ENCODE measurements at places on chromosomes 3 and 15.

GRCh38 chr15:77107068-77107467 lies 36.2 kb upstream of the TSPAN3 start:
- DNase-seq = no peak

GRCh38 chr3:134852132-134852531 lies 57.1 kb downstream of the EPHB1 start:
- DNase-seq = no peak

DNA sequence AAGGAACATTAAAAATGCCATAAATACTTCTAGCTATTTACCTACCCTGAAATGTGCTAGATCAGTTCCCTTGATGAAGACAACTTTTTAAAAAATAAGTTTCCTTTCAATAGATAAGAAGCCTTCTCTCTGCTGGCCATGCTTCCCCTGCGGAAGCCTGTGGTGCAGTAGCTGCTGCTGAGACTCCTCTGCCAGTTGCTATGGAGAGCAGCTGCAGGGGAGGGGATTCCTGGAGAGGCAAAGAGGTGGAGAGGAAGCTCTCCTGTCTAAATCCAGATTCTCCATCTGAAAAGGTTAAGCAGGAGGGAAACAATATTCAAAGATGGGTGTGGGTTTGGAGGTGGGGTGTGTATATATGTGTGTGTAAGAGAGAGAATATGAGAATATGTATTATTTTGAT lies 69.8 kb upstream of the BFSP2 start:
- peak; percentile 79 for DNase-seq

DNA sequence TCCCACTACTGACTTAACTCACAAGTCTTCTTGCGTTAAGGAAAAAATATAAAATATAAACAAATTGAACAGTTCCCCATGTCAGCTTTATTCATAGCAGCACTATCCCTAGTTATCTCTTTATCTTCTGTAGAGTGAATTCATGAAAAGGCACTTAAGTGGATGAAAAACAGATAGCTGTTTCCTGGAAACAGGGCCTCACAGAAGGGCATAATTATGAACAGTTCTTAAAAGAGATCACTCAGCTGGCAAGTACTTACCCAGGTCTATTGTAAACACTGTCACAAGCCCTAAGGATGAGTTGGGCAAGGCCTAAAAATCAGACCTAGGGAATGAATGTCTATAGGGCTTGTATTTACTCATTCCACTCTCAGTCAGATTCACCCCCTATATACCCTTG lies 10.7 kb downstream of the MB21D2 start:
- peak; percentile 85 for DNase-seq

GRCh38 chr3:105233010-105233409 lies 133.7 kb upstream of the ALCAM start:
- DNase-seq = no peak

DNA sequence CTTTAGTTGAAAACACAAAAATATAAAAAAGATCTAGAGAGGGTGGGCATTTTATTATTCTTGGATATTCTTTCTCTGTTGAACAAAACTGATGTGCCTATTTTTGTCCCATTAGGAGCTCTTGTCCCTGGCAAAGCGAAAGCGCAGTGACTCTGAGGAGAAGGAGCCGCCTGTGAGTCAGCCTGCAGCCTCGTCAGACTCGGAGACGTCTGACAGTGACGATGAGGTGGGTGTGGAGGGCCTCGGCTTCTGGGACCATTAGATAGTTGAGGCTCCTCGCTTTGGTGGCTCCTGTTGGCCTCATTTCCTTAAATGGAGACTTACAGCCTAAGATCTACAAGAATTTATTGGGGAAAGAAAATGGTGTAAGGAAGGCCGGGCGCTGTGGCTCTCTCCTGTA lies 21.3 kb downstream of the RTF1 start:
- DNase-seq = no peak

GRCh38 chr3:143241481-143241951 lies 121.9 kb downstream of the CHST2 start:
- DNase-seq = no peak

DNA sequence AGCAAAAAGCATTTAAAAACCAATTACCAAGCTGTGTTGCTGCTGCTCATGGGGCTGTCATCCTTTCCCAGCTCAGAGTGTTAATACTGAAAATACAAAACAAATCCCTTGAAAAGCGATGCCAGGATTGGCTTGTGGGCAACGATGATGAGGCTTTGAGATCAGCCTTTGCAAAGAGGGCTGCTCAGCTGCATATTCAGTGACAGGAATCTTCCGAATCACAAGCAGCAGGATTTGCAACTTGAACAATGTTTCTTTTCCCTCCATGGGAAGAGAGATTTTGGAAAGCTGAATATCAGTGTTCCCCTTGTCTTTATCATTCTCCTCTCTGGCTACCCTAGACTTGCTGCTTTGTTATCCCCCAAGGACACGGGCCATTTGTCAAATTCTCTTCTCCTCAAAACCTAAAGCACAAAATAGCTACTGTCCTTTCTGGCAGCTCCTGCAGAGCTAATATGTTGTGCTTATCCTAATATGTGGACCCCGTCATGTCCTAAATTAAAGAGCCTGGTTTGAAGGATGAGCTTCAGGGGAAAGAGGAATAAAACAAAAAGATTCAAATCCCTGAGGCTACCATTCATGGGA lies 375.8 kb downstream of the GAP43 start:
- DNase-seq = no peak

DNA sequence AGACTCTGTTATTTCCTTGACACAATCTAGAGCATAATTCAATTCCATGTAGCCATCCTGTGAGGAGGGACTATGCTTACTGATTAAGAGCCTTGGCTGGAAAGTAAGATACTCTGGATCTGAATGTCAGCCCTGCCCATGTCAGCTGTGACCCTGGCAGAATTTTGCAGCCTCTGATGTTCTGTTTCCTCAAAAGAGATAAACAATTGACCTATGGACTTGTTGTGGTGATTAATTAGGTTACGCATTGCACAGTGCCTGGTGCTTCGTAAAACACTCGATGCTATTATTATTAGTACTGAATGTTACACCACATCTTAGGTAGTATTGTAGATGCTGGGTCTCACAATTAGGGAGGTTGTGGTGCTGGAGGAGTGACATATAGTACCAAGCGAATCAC lies 161.3 kb upstream of the MEIS2 start:
- DNase-seq = no peak

- DNase-seq = peak; percentile 18
Measured at GRCh38 chr15:34336991-34337556, 507 bp downstream of the SLC12A6 start.

DNA sequence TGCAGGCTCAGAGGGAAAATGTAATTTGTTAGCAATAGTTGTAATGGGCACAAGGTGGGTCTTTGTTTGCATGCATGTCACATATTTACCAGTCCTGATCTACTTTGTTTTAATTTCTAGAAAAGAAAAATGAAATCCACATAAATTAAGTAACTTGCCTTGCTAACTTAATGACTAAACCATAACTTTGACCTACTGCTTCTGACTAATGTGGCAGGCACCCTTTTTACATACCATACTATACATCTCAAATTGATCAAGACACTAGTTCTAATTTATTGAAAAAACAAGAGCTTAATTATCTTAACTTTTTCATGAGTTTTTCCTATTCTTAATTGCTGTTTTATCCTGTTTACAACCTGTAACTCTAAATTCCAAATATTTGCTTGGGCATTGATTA lies 93.2 kb downstream of the ATP11B start:
- DNase-seq = no peak

- no peak for DNase-seq
Measured at GRCh38 chr15:78393137-78393536, 44.9 kb upstream of the IREB2 start.

DNA sequence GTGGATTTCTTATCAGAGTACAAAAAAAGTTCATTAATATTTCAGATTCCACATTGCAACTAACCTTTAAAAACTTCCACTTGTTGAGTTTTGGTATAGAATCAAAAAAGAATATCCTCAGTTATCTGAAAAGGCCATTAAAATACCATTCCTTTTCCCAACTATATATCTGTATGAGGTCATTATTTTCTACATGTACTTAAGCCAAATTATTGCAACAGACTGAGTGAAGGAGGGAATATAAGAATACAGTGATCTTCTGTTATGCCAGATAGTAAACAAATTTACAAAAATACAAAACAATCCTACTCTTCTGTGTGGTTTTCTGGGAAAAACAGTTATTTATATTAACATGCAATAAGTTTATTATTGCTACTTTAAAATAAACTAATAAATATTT lies 5.7 kb upstream of the GANC start:
- DNase-seq = no peak

Data from NCI-H1417 (cell line).